ENCODE measurements at places on chromosomes 5 and 9.

GRCh38 chr5:122985006-122985700, 51.4 kb downstream of the PPIC start:
- DNase-seq = no peak

GRCh38 chr5:132209901-132210545, 17.6 kb downstream of the P4HA2 start:
- no peak for DNase-seq

DNA sequence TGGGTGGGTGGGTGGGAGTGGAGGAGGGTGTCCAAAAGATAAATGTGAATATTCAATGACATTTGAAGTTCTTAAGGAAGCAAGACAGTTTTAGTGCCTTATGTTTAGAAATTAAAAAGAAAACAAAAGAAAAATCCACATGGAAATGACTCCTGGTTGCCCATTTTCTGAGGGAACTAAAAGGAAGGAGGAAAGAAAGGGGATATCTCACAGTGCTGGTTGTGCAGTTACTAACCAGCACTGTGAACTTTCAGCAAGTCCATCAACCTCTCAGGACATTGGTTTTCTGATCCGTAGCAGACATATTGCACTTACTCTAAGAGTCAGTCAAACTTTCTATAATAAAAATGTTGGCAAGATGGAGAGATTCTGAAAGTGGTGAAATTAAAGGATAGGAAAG, 431.0 kb upstream of the CLINT1 start:
- no peak for DNase-seq

GRCh38 chr9:108469654-108470053, 386.1 kb downstream of the ACTL7B start:
- no peak for DNase-seq

DNA sequence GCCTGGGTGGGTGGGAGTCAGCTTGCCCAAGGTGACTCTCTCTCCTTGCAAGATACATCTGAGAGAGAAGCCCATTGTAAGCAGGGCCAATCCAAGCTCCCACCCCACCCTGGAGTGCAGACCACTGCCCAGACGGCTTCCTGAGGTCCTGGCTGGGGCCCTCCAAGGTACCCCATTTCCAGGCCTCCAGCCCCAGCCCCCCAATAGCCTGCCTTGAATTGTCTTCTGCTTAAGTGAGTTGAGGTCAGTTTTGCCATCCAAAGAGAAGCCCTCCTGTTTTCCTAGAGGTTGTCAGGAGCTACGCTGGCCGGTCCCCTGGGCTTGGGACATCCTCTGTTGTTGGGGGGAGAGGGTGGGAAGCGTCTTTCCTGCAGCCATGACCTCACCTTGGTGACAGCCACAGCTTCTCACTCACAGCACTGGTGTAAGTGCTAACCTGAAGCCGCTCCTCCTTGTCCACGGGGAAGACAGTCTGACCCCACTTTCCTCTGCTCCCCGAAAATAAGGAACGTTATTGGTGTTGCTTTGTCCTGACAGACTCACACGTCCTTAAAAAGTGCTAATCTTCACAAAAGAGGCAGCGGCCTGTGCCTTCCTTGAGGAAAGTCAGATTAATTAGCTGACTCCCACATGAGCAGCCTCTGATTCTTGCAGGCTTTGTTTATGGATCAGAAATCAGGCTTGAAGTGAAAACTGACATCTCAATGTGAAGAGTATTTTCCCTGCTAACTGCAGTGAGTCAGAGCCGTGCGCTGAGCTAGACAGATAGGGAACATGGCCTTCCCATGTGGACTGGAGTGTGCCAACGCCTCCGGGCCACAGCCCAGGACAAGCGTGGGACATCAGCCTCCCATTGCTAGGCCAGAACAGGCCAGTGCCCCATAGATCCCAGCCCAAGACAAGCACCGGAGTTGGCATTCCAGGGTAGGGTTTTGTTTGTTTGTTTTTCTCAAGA, 52.3 kb downstream of the ADAMTS2 start:
- no peak for DNase-seq

DNA sequence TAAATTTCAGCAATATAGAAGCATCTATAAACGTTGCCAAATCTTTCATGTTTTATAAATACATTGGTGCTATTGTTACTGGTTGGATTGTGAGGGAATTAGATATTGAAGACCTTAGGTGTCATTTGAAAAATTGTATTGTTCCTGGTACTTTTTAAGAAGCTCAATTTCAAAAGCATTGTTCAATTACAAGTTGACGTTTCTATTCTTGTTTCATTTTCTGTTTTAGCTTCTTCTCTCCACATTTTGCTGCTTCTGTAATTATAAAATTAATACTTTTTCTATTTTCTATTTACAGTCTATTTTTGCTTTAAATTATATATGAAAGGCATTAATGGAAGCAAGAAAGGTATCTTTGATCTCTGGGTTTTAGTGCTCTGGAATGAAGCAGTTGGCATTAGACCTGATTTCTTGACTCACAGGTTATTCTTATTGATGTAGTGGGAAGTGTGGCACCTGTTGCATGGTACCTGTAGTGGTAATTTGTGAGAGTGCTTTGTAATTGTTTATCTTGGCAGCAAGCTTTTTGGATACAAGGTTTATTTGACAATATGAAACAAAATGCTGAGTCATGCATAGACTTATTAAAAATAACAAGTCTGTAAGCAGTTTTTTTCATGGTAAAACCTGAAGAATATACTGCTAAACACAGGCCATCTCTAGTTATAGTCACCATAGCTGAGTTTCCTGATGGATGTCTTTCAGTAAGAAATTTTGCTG, 13.2 kb downstream of the MACIR start:
- no peak for DNase-seq

GRCh38 chr5:150464554-150465012, 15.0 kb upstream of the RPS14 start:
- no peak for DNase-seq

DNA sequence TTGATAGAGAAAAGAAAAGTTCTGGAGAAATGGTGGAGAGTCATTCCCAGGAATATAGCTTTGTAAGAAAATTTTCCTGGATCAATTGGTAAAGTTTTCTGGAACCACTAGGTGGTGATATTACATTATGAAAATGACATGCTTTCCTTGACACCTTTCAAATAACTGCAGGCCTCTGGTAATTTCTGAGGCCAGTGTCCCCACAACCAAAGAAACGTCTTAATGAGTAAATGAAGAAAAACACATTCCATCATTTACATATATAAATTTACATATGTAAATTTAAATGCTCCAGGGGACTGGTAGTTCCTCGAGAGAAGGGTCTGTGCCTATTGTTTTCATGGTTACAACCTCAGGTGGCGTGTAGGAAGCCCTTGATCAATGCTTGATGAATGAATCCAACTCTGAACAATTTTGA, 17.2 kb upstream of the RGS3 start:
- no peak for DNase-seq

DNA sequence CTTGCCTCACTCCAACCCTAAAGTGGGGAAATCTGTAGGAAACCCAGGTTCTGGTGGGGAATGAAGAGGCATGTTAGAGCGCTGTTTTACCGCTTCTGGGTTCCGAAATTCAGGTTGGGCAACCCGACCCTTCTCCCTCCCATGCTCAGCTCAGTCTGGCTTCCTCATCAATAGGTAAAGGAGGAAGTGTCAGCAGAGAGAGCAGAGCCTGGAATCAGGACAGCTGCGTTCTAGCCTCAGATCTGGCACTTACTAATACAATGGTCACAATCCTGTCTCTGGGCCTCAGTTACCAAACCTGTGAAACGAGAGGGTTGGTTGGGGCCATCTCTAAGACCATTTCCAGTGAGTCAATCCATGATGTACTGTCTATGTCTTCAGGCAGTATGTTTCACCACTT, 16.2 kb upstream of the TNIP1 start:
- DNase-seq = no peak

- no peak for DNase-seq
These were observed 130.6 kb downstream of the FBXO38 start for GRCh38 chr5:148514344-148514743.

DNA sequence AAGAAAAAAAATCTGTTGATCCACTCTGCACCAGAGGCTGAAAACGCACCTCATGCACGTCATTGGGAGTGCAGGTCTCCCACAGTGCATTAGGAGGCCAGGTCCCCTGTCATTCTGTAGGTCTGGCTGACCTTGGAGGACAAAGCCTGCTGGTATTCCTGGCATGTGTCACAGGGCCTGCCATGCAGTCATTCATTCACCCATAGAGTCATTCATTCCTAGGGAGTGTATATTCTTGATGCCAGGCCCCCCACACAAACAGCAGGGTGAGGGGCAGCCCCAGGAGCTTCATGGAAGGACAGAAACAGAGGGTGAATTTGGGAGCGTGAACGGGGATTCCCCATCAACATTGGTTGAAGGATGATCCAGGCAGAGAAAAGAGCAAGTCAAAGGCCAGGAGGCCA, 2.2 kb downstream of the GBGT1 start:
- no peak for DNase-seq

DNA sequence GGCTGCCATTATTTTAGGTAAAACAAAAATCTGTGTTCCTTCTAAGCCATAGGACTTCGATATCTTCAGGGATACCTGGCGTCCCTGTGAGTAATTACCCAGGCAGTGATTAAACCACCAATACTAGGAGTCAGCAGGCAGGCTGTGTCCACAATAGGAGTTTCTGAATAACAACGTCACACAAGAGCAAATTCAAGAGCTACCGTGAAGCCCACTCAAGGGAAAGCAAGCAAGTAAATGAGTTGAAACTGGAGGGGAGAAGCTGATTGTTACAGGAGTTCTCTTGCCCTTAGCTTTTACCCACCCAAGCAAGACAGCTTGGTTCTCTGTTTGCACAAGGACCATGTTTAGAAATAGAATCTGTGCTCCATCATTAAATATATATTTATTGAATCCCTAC, 50.8 kb downstream of the SEMA5A start:
- DNase-seq = no peak

GRCh38 chr5:15837551-15838289, 337.7 kb downstream of the FBXL7 start:
- no peak for DNase-seq

DNA sequence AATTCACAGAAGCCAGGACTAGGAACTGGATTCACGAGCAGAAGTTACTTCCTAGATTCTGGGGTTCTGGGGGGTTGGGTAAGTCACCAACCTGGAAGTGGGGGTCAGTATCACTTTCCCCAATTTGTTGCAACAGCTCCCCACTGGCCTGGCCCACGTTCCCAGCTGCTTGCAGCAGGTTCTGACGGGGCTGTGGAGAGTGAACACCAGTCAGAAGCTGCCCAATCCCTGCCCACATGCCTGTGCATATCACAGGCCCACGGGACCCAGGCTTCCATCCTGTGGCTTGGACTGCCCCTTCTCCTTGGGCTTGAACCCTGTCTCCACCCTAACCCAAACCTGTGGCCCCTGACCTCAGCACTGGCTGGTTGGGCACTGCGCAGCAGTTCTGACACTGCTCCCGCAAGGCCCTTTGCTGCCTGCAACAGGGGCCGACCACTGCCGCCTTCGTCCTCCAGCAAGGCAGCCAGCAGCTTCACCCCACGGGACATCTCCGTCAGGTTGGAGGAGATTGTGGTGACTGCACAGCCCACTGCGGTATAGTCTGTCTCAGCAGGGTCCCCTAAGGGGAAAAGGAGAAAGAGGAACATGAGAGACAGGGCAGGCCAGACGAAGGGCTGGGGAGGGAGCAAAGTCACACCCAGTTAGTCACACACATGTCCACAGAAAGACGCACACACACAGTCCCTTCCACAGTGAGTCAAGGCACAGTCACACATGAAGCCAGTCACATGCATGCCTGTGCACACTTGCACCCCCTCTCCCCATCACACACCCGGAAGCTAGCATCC, 13.1 kb downstream of the TLN1 start:
- no peak for DNase-seq

DNA sequence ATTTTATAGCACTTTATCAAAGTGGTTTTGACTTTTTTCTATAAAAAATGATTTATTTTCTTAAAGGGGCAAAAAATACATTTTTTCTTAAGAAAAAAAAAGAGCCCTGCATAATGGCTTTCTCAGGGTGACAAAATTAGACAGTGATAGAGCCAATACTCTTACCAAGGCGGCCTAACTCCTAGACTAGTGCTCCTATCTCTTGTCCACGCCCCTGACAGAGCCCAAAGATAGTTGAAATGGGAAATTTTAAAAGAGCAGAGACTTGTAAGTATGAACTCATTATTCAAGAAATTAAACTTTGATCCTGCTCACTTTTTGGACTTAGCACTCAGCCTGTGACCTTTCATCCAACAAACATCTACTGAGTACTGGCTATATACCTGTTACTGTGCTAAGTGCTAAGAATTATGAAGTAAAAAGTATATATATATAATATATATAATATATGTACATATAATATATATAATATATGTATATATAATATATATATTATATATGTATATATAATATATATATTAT, 1.2 kb downstream of the INVS start:
- DNase-seq = no peak

DNA sequence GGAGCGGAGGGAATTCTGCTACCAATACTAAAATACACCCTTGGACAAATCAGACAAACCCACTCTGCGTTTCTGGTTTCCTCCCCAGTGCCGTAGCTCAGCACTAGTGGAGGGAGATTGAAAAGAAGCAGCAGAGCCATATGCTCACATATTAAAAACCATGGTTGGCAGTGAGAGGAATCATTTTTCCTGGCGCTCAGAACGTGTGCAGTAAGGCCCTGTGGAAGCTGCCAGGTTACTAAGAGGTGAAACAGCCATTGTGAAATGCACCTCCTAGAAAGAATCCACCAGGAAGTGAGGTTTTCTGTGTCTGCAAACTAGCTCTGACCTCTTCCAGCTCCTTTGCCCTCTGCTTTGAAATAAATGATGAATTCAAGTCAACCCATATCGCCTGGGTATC, 177.2 kb downstream of the ERCC6L2 start:
- no peak for DNase-seq

- DNase-seq = no peak
These were observed 49.0 kb upstream of the LMX1B start for GRCh38 chr9:126564716-126565115.

GRCh38 chr9:31908158-31908890, 476.1 kb upstream of the ACO1 start:
- no peak for DNase-seq

GRCh38 chr9:113511856-113512761, 48.6 kb downstream of the RGS3 start:
- peak; percentile 80 for DNase-seq

DNA sequence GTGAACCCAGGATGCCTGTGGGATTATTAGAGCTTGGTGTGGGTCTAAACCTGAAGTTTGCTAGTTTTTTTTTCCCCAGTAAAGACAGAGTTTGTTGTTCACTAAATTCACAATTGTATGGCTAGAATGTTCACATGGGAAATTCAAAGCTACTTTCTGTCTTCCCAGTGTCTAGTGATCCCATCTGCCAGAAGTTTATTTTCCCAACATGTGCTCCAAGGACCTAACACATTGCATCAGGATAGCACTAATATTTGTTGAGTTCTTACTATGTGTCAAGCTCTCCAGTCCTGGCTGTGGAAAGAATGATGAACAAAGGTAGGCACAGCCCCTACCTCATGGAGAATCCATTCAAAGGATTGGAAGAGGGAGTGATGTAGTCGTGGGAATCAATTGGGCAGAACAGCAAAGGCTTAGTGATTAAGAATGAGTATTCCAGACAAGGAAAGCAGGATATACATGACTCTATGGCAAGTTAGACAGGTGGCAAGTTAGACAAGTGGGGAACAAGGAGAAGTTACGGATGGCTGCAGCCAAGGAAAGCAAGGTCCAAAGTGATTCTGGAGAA, 521.5 kb upstream of the WWC1 start:
- DNase-seq = no peak

- DNase-seq = no peak
These were observed 231.4 kb upstream of the TUT7 start for GRCh38 chr9:86585422-86586143.

All from activated CD4-positive, alpha-beta T cell treated with anti-CD3 and anti-CD28 coated beads for 4 hours (primary cell).